ENCODE measurements at places on chromosomes 11 and 22. TPM values are rescaled to one million over a fixed set of nuclear protein-coding genes. Genes with fewer than 3 reads are reported as not detected.

The CTTN gene
- 220 TPM for polyA plus RNA-seq

The LRRC32 gene
- not detected for polyA plus RNA-seq

The A4GALT gene
- not detected for polyA plus RNA-seq

The KRTAP5-10 gene
- not detected for polyA plus RNA-seq

The GTSE1 gene
- polyA plus RNA-seq, result 0.48 TPM

The MUC5AC gene
- not detected for polyA plus RNA-seq

The TRAPPC4 gene
- polyA plus RNA-seq, result 276 TPM

The POU2F3 gene
- polyA plus RNA-seq, result not detected

The EXPH5 gene
- polyA plus RNA-seq, result not detected

The MPZL3 gene
- polyA plus RNA-seq, result 3.6 TPM

The ADORA2A gene
- polyA plus RNA-seq, result 2.9 TPM

The MYBPC3 gene
- not detected for polyA plus RNA-seq
